ENCODE measurements at places on chromosomes 4 and X. TPM values are rescaled to one million over a fixed set of nuclear protein-coding genes. Genes with fewer than 3 reads are reported as not detected.

Gene RNF212
- polyA plus RNA-seq: 0.17 TPM

Gene KIF4A
- not detected for polyA plus RNA-seq

DNA sequence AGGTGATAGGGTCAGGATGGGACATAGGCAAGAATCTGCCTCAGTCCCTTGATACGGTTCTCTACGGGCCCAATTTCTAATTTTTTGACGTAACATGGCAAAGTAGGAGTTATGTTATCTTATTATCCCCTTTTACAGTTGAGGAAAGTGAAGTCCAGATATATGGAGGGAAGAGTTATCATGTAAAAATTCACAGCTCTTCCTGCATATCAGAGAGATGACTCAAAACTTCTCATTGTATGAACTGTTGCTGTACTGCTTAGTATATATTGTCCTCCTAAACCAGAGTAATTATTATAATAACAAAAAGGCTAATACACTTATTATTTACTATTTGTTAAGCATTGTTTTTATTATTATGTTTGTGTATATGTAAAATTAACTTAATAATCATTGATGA, 260.5 kb upstream of the IGFBP7 start:
- DNase-seq: no peak

Gene TMPRSS11A
- not detected for polyA plus RNA-seq

DNA sequence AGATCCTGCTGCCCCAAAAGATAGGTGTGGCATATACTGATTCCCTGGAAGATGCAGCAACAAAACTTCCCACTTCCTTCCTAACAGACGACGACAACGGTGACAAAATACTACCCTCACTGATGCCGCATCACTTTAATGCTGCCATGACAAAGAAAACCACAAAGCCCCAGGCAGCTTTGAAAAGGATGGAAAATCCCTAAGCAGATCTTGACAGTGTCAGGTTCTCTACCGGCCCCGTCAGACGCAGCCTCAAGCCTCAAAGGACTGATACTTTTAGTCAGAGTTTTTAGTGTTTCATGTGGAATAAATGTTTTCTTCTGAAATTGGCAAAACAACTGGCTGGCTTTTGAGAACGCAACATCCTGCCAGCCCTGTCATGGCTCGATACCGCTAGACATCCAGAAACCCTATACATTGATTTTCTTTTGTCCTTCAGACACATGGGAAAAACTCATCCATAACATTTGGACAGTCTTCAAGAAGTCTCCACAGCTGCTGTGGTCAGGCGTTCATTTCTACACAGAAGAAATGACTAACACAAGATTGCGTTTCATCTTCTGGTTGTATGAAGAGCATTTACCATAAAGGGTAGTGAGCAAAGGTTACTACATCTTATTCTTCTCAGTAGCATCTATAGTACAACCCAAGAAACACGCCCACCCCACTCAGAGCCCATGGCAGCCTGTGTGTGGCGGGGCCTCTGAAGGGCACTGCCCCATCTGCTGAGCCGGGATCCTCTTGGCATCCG, 60.1 kb downstream of the GATB start:
- no peak for DNase-seq

GRCh38 chrX:7542587-7543380, 300.2 kb upstream of the VCX start:
- no peak for DNase-seq

- DNase-seq: peak; percentile 67
Observed at GRCh38 chr4:85928775-85929591, 430.9 kb downstream of the MAPK10 start.

Gene CSN2
- polyA plus RNA-seq: not detected

DNA sequence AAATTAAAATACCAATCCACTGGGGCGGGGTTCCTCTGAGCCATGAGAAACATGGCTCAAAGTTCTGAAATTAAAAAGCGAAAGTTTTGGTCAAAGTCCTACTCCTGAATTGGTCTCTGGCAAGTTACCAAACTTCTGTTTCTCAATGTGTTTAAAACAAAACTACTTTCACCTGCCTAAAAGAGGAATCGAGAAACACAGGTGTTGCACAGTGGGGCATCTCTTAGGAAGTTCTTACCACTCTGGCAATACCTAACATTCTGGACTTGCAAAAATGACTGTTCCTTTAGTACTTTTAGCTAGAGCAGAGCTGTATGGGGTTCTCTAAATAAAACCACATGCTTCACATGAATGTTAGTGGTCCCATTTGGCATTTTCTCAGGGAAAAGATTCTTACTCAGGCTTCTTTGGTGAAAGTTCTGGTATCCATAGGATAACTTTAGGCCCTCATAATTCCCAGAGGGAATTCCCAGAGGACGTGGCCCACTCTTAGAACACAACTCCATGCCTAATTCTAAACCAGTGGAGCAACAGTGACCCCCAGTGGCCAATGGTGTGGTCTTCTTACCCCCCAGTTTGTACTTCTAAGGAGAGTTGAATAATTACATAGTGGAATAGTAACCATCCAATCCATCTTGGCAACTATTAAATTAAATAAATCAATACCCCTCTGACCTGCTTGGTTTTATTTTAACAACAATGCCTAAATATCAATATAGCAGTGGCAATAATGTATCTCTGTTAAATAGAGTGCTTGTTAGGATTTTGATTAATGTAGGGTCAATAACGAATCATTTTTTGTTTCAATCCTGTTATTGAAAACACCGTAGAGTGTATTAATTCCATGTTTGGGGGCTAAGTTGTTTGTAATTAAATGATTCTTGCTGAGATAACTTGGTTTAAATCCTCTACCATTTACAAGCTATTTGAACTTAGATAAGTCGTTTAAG, 21.9 kb downstream of the BMP3 start:
- no peak for DNase-seq

Gene FAM9B
- polyA plus RNA-seq: not detected

DNA sequence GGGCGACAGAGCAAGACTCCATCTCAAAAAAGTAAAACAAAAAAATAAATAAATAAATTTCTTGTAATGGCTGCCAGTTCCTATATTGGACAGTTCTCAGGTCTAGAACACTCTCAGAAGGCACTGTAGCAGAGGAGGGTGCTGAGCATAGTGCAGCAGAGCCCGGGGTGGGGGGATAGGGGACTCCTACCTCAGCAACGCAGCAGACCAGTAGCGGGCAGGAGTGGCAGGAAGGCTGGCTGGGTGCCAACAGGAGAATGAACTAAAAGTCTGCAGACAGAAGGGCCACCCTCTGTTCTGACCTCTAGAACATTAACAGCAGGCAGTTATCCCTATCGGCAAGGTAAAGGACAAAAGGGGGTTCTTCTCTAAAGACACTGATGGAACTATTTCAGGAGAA, 20.2 kb downstream of the PDK3 start:
- no peak for DNase-seq

Gene RTL5
- polyA plus RNA-seq: 2.7 TPM

- DNase-seq: no peak
Observed at GRCh38 chr4:154617820-154618317, 5.4 kb upstream of the FGG start.

- peak; percentile 8 for DNase-seq
Observed at GRCh38 chrX:11422525-11422857, 129.3 kb downstream of the AMELX start.

- no peak for DNase-seq
Observed at GRCh38 chr4:10730019-10730418, 45.5 kb upstream of the CLNK start.

Gene FABP2
- polyA plus RNA-seq: not detected

GRCh38 chrX:69150281-69150960, 14.8 kb downstream of the PJA1 start:
- no peak for DNase-seq

GRCh38 chrX:16199343-16199742, 32.1 kb downstream of the MAGEB17 start:
- DNase-seq: no peak

Gene TSC22D3
- polyA plus RNA-seq: 326 TPM

- no peak for DNase-seq
Observed at GRCh38 chrX:114363346-114363745, 220.5 kb upstream of the HTR2C start.

DNA sequence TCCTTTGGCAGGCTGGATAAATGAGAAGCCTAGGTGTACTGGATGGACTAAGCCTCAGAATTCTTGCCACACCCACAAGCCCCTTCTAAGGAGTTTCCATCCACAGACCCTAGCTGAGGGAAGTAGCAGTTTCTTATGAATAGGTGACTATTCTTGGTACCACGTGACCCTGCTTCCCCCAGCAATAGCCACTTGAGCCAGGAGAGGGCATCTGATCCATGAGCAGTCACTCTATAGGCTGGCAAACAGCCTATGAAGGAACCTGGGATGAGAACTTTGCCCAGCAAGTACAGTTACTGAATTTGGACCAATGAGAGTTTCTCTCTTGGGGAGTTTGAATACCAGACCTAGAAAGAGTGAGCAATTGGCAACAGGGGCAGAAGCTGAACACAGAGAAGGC, 84.0 kb downstream of the RTL9 start:
- DNase-seq: peak; percentile 1

- peak; percentile 18 for DNase-seq
Observed at GRCh38 chrX:132292793-132293192, 73.5 kb upstream of the RAP2C start.

- DNase-seq: no peak
Observed at GRCh38 chr4:22019676-22020075, 71.1 kb upstream of the KCNIP4 start.

Gene ARSD
- 18.2 TPM for polyA plus RNA-seq

Gene AFP
- not detected for polyA plus RNA-seq

GRCh38 chrX:10004832-10005475, 37.8 kb downstream of the CLDN34 start:
- DNase-seq: no peak

DNA sequence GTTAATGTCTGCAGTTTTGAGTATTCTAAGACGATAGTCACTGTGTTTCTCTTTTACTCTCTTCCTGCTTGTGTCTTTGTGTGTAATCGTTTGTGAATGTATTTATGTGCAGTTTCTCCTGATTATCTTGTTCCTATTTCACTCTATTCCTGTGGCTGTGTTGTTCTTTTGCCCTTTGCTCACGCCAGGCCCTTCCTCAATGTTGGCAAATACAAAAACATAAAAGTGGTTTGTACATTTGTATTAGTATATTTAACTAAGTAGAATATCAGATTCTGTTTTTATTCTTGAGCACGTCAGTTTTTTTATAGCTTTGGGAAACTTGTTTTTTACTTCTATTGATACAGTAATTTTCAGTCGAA, 107.6 kb upstream of the BMPR1B start:
- no peak for DNase-seq

GRCh38 chr4:119627267-119628255, 1.0 kb downstream of the PDE5A start:
- DNase-seq: peak; percentile 8

GRCh38 chr4:184854673-184855072, 28.9 kb upstream of the ACSL1 start:
- peak; percentile 86 for DNase-seq

Gene PPP3CA
- 5.1 TPM for polyA plus RNA-seq

DNA sequence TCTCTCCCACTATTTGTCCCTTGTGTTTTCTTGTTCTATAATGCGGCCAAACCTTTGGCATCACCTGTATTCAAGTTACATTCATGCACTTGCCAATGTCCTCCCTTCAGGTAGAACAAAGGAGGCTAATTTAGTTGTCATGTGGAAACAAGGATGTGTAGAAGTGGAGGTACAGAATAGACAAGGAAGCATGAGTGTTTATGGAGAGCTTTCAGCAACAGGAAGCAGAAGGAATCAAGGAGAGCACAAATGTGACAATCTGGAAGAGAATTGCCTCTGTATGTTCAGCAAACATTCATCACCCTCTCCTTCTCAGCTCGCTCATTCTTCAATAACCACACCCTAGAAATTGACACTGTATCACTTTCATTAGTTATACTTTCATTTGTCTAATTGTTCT, 103.4 kb downstream of the SLC7A11 start:
- DNase-seq: no peak

Gene CCDC160
- polyA plus RNA-seq: not detected

DNA sequence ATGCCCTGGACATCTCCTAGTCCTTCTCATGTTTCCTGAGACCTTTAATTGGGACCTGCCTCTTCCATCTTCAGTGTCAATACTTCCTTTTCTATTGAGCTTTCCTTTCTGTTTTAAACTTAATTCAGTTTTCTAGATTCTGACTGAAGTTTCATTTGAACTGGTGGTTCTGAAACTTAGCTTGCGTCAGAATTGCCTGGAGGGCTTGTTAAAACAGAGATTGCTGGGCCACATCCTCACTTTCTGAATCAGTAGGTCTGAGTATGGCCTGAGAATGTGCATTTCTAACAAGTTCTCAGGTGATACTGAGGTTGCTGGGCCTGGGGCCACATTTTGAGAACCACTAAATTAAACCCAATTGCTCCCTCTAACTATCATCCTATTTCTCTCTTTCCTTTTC, 152.1 kb upstream of the DGKK start:
- DNase-seq: no peak

All from CD14-positive monocyte (primary cell).